Melanocyte of skin (primary cell): ENCODE measurements at places on chromosomes 12 and 14. TPM values are rescaled to one million over a fixed set of nuclear protein-coding genes. Genes with fewer than 3 reads are reported as not detected.

Gene ANKS1B
- 0.34 and 4.0 TPM in 2 replicates for total RNA-seq

Gene C12orf50
- not detected in 2 replicates for total RNA-seq

Gene AJUBA
- 2.1 and 6.9 TPM in 2 replicates for total RNA-seq

Gene EPS8
- 129 and 132 TPM in 2 replicates for total RNA-seq

Gene MLXIP
- 25.3 and 25.6 TPM in 2 replicates for total RNA-seq

Gene MTRFR
- total RNA-seq, result 6.7 and 7.7 TPM in 2 replicates

Gene TMEM119
- total RNA-seq, result 6.9 TPM in 1 of 2 replicates, not detected in the other

Gene EID3
- total RNA-seq, result 3.4 and 14.9 TPM in 2 replicates

Gene CLEC4C
- total RNA-seq, result not detected in 2 replicates

Gene ELK3
- 10.7 and 24.4 TPM in 2 replicates for total RNA-seq

Gene C14orf180
- not detected in 2 replicates for total RNA-seq

Gene C12orf54
- not detected in 2 replicates for total RNA-seq

Gene STYK1
- total RNA-seq, result not detected in 2 replicates

Gene DIO2
- total RNA-seq, result 0.77 TPM in 1 of 2 replicates, not detected in the other

Gene CNTN1
- 12.4 and 16.9 TPM in 2 replicates for total RNA-seq

Gene CACNA1C
- 0.36 TPM in 1 of 2 replicates, not detected in the other for total RNA-seq

Gene GRIP1
- 1.4 and 2.9 TPM in 2 replicates for total RNA-seq

Gene RIPK3
- 3.4 and 5.5 TPM in 2 replicates for total RNA-seq

Gene AQP6
- not detected in 2 replicates for total RNA-seq

Gene RNU6-8
- total RNA-seq, result not detected in 2 replicates

Gene OR6C76
- not detected in 2 replicates for total RNA-seq

Gene PKP2
- not detected in 2 replicates for total RNA-seq

Gene ACVRL1
- total RNA-seq, result 0.34 and 2.9 TPM in 2 replicates

Gene LRTM2
- not detected in 2 replicates for total RNA-seq

Gene KSR2
- not detected in 2 replicates for total RNA-seq

Gene DNAJC22
- total RNA-seq, result 2.2 and 5.3 TPM in 2 replicates

Gene AKAP3
- 2.2 and 4.5 TPM in 2 replicates for total RNA-seq

Gene GDF3
- total RNA-seq, result not detected in 2 replicates

Gene PPP1R3E
- 2.7 and 5.9 TPM in 2 replicates for total RNA-seq

Gene LMO3
- 1.7 and 3.3 TPM in 2 replicates for total RNA-seq

Gene ERBB3
- total RNA-seq, result 172 and 176 TPM in 2 replicates

Gene PROX2
- not detected in 2 replicates for total RNA-seq

Gene CLEC4D
- not detected in 2 replicates for total RNA-seq

Gene NFATC4
- 29.3 and 30.5 TPM in 2 replicates for total RNA-seq

Gene COA8
- 10.7 and 17.8 TPM in 2 replicates for total RNA-seq

Gene MYF6
- total RNA-seq, result not detected in 2 replicates

Gene RGS6
- not detected in 2 replicates for total RNA-seq

Gene SYCP3
- total RNA-seq, result under 0.01 and 0.73 TPM in 2 replicates

Gene NELL2
- not detected in 2 replicates for total RNA-seq

Gene SDSL
- total RNA-seq, result 5.0 and 11.3 TPM in 2 replicates

Gene NANOG
- under 0.01 and 1.0 TPM in 2 replicates for total RNA-seq

Gene CREBL2
- total RNA-seq, result 41.0 and 75.6 TPM in 2 replicates

Gene GALNT8
- total RNA-seq, result not detected in 2 replicates

Gene ADAM21
- total RNA-seq, result 0.33 and 1.4 TPM in 2 replicates

Gene TOMM20L
- total RNA-seq, result not detected in 2 replicates

Gene CMTM5
- 0.69 and 2.5 TPM in 2 replicates for total RNA-seq

Gene KLRK1
- not detected in 2 replicates for total RNA-seq

Gene CISTR
- total RNA-seq, result not detected in 2 replicates
